NAMALWA (cell line): ENCODE measurements at places on chromosomes 7 and 10.

GRCh38 chr7:2233926-2234325 lies 1.2 kb upstream of the MAD1L1 start:
- DNase-seq = no peak

- DNase-seq = no peak
These were observed 50.6 kb downstream of the AOAH start for GRCh38 chr7:36673703-36674102.

DNA sequence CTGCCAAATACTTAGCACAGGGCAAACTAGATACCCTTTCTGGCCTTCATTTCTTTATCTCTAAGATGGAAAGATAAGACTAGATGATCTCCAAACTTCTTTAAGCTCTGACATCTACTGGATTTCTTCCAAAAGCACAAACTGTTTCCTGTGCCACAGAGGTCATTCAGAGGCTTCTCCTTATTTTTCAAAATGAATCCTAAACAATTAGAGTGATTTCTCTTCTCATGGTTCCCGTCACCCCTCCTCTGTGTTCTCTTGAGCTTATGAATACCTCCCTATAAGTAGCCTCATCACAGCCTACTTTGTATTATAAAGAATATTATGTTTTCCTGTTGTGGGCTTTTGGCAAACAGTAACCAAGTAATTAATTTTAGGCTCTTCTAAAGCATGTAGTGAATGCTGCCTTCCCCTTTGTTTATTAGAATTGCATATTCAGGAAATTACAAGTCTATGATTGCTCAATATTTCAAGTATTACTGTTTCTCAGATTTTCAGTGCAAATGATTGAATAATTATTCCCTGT lies 179.5 kb downstream of the REEP3 start:
- no peak for DNase-seq

GRCh38 chr7:44636926-44637325 lies 30.5 kb downstream of the OGDH start:
- DNase-seq = no peak

GRCh38 chr7:85620936-85621685 lies 434.3 kb upstream of the SEMA3D start:
- peak; percentile 13 for DNase-seq

- DNase-seq = no peak
These were observed 3.9 kb downstream of the LFNG start for GRCh38 chr7:2523461-2523936.

- no peak for DNase-seq
These were observed 304.5 kb downstream of the SDHAF3 start for GRCh38 chr7:97422046-97422445.

DNA sequence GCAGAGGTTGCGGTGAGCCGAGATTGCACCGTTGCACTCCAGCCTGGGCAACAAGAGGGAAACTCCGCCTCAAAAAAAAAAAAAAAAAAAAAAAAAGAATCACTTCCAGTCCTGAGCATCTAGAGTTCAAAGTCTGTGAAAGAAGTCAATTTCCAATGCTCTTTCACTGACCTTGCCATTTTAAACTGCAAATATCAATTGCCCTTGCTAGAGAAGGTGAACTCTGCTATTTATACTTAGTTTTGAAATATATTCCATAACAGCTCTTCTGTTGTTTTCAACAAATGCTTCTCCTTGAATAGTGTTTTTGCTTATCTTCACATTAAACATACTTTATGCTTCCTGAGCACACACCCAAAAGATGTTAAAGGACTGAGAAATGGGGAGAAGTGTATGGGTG lies 331.3 kb downstream of the PHTF2 start:
- no peak for DNase-seq

- peak; percentile 44 for DNase-seq
These were observed 506 bp downstream of the MCM10 start for GRCh38 chr10:13161857-13162271.

GRCh38 chr10:74977913-74978847 lies 133.3 kb upstream of the SAMD8 start:
- DNase-seq = peak; percentile 36

DNA sequence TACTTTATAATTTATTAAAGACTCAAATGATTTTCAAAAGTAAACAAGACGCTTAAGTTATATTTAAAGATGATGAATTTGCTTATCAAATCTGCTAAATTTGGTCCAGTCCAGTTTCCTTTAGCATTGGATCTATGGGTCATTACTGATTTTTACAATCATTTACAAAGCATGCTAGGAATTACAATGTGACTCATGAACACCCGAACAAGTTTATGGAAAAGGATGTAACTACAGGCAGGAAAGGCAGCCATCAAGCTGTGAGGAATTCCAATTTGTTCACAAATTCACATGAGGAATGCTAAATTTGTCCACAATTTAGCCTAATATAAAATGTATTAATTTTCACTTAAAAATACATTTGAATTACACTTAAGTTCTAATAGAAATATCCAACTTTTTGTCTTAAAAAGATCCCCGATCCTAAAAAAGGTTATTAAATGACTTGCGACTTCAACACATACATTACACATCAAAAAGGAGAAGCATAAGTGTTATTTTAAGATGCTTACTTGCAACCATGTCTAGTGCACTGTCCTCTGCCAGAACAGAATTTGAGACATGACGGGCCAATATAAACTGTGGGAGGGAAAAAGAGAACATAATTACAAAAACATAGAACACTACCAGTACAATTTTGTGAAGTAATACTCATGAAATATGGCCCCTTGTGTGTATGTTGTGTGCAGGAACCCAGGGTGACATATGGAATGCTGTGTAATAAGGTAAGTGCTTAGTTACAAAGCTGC lies 194.2 kb upstream of the SLC26A5 start:
- no peak for DNase-seq

GRCh38 chr10:103854686-103855391 lies 537 bp downstream of the SH3PXD2A start:
- no peak for DNase-seq

DNA sequence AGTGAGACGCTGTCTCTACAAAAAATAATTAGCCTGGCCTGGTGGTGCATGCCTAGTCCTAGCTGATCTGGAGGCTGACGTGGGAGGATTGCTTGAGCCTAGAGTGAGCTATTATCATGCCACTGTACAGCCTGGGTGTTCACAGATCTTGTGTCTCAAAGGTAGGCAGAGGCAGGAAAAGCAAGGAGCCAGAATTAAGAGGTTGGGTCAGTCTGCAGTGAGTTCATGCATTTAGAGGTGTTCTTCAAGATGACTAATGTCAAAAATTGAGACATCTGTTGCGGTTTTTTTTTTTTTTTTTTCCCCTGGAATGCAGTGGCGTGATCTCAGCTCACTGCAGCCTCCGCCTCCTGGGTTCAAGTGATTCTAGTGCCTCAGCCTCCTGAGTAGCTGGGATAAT lies 5.4 kb downstream of the PPIA start:
- no peak for DNase-seq

DNA sequence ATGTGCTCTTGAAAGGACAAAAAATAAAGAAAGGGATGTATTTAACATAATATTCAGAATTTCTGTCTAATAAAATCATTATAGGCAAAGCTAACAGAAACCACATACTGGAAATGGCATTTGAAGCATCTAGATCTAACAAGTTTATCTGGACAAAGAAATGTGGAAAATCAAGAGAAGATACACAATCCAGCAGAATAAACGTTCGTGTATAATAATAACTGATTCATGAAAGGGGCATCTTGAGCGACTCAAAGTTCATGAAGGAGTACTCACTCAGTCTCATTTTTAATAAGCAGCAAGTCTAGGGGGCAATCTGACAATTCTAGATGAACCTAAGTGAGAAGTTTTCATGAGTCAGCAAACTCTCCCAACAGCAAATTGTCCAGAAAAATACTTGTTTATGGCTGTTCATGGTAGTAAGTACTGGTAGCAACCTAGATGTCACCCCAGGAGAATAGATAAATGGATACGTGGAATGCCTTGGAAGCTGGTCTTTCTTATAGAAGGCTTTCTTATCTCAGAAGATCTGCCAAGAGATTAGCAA lies 541.8 kb downstream of the INHBA start:
- DNase-seq = no peak

GRCh38 chr10:119412244-119413092 lies 130.1 kb downstream of the RGS10 start:
- DNase-seq = no peak

- DNase-seq = no peak
These were observed 33.4 kb downstream of the CPXM2 start for GRCh38 chr10:123858077-123858681.

- DNase-seq = no peak
These were observed 414.0 kb upstream of the MKI67 start for GRCh38 chr10:128540128-128540762.

GRCh38 chr10:100970076-100970913 lies 991 bp downstream of the SEMA4G start:
- peak; percentile 37 for DNase-seq

- no peak for DNase-seq
These were observed 26.0 kb downstream of the HSPA12A start for GRCh38 chr10:116716381-116716780.

GRCh38 chr10:61197057-61197456 lies 253.1 kb upstream of the RHOBTB1 start:
- DNase-seq = no peak

DNA sequence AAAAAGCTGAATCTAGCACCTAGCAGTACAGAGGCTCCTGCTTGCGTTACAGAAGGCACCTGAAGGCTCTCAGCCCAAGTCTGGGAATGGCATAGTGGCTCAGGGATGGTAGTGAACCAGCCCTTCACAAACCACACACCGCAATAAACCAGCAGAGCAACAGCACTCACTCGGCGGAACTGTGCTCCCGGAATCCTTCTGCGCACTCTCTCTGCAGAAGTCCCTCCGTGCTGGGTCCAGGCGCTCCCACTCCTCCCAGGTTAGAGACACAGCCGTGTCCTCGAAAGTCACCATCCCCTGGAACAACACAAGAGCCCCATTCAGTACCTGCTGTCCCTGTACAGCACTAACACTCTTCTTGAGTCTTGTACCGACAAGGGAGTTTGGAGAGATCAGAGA lies 1.5 kb downstream of the ZNF394 start:
- no peak for DNase-seq

DNA sequence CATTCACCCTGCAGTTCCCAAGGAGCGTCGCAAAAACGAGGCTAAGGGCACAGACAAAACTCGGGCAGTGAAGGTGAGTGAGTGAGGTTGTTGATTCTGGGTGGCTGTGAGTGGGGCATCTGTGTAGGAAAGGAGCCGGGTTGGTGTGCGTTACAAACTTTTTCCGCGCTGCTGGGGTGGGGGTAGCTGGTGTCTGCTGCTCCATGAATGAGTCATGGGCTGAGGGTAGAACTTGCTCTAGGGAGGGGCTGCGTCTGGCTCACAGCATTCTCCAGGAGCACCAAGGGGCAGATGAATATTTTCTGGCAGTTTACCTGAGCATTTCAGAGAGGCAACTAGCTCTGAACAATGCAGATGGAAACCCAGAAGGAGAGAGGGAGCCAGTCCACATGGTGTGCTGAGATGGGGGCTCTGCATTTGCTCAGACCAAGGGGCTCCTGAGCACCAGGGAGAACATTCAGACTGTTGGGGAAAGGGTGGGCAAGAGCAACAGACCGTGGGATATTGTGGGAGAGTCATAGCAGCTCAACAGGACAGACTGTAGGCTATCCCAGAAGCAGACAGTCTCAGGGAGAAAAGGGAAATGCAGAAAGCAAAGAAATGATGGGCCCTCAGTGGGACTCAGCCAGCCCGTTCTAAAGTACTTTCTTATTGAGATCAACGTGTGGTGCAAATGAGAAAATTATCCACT lies 18.8 kb downstream of the NOBOX start:
- no peak for DNase-seq
